Fibroblast of lung (primary cell): ENCODE measurements at places on chromosomes 5 and 9. TPM values are rescaled to one million over a fixed set of nuclear protein-coding genes. Genes with fewer than 3 reads are reported as not detected.

The BTNL9 gene
- polyA plus RNA-seq = not detected in 2 replicates

The F2RL2 gene
- polyA plus RNA-seq = 88.1 and 91.6 TPM in 2 replicates

The DNAH5 gene
- 2.1 and 2.5 TPM in 2 replicates for polyA plus RNA-seq

The RNF145 gene
- polyA plus RNA-seq = 74.7 and 75.0 TPM in 2 replicates

The PAX5 gene
- not detected in 2 replicates for polyA plus RNA-seq

The TEX48 gene
- polyA plus RNA-seq = not detected in 2 replicates

The LVRN gene
- 0.07 and 0.10 TPM in 2 replicates for polyA plus RNA-seq

The CDKN2B gene
- 13.8 and 22.6 TPM in 2 replicates for polyA plus RNA-seq

The PCDHA8 gene
- 0.01 and 0.33 TPM in 2 replicates for polyA plus RNA-seq

The DNM1 gene
- 3.7 and 11.6 TPM in 2 replicates for polyA plus RNA-seq

The LCP2 gene
- polyA plus RNA-seq = not detected in 2 replicates
